ENCODE measurements at places on chromosomes 4 and X. TPM values are rescaled to one million over a fixed set of nuclear protein-coding genes. Genes with fewer than 3 reads are reported as not detected.
A peak's percentile ranks its signal among the peaks of the same experiment; 100 is the strongest.

Gene GLRA2
- not detected for total RNA-seq

GRCh38 chr4:11299016-11299415, 129.7 kb downstream of the HS3ST1 start:
- H3K4me1 ChIP-seq: no peaks in the 10 kb centered on the region
- H3K36me3 ChIP-seq: no peaks in the 10 kb centered on the region
- no peak for DNase-seq
- no peak overlapping the region for H3K4me3 ChIP-seq

GRCh38 chrX:23749576-23749975, 6.5 kb upstream of the ACOT9 start:
- H3K4me3 ChIP-seq: no peak overlapping the region
- H3K27ac ChIP-seq: no peak overlapping the region
- no peaks in the 10 kb centered on the region for H3K36me3 ChIP-seq
- H3K4me1 ChIP-seq: no peaks in the 10 kb centered on the region
- H3K27me3 ChIP-seq: no peaks in the 10 kb centered on the region
- no peak for DNase-seq

DNA sequence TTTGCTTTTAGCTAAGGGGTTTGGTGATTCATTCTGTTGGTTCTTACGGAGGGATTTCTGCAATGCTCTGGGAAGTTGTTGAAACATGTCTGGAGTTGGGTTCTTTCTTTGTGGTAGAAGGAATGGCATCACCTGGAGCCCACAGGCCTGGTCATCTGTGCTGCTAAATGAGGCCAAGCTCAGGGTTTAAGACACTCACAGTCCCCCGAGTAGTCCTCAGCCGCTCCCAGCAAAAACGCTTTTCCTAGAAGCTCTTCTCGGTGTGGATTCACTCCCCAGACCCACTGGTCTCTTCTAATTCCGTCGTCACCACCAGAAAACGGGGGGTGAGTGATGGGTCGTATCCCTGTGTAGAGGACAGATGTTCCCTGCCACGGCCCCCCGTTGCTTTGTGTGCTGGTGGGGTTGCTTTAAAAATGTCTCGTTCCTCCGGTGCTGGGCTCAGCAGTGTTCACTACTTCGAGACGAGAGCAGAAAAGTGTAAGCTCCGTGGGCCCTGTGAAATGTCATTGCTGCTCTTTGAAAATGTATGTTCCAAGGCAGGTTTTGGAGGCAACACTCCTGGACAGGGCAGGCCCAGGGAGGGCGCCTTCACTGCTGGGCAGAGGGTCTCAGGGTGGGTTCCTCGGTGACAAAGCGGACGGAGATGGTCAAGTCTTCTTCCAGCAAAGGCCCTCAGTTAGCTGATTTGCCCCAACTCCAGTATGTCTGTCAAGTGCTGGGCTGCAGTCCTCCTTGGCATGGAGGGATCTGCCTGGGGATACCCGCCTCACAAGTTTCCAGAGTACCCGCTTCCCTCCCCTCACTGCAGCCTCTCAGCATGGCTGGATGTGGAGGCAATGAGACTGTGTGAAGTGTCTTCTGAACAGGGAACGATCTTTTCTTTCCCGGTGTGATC, 37.3 kb downstream of the PSAPL1 start:
- no peak overlapping the region for H3K4me3 ChIP-seq
- no peaks in the 10 kb centered on the region for H3K4me1 ChIP-seq
- DNase-seq: peak; percentile 76
- H3K36me3 ChIP-seq: no peaks in the 10 kb centered on the region
- no peak overlapping the region for H3K27ac ChIP-seq

DNA sequence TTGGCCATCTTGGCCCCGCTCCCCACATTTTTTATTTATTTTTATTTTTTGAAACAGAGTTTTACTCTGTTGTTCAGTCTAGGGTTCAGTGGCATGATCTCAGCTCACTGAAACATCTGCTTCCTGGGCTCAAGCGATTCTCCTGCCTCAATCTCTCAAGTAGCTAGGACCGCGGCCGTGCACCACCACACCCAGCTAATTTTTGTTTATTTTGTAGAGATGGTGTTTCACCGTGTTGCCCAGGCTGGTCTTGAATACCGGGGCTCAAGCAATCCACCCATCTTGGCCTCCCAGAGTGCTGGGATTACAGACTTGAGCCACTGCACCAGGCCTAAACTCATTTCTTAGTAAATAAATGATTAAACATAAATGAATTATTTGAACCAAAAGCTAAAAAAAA, 322.0 kb upstream of the LCORL start:
- H3K27ac ChIP-seq: no peak overlapping the region
- H3K4me3 ChIP-seq: no peak overlapping the region
- no peaks in the 10 kb centered on the region for H3K27me3 ChIP-seq
- DNase-seq: no peak

- no peaks in the 10 kb centered on the region for H3K36me3 ChIP-seq
- no peaks in the 10 kb centered on the region for H3K4me1 ChIP-seq
- H3K4me3 ChIP-seq: no peak overlapping the region
- no peaks in the 10 kb centered on the region for H3K27me3 ChIP-seq
These were observed 687.2 kb downstream of the FAM133A start for GRCh38 chrX:94361241-94361640.

Gene ARL9
- total RNA-seq: not detected

- H3K4me3 ChIP-seq: no peak overlapping the region
- DNase-seq: no peak
- H3K27me3 ChIP-seq: no peaks in the 10 kb centered on the region
- H3K36me3 ChIP-seq: no peaks in the 10 kb centered on the region
These were observed 95.4 kb upstream of the BANK1 start for GRCh38 chr4:101695176-101695575.

- no peak overlapping the region for H3K4me3 ChIP-seq
- no peak overlapping the region for H3K27ac ChIP-seq
- DNase-seq: no peak
- no peaks in the 10 kb centered on the region for H3K27me3 ChIP-seq
These were observed 36.4 kb downstream of the CCDC149 start for GRCh38 chr4:24876431-24876830.

Gene CHST7
- 7.1 TPM for total RNA-seq
